ENCODE measurements at places on chromosomes 16 and 17. TPM values are rescaled to one million over a fixed set of nuclear protein-coding genes. Genes with fewer than 3 reads are reported as not detected.

DNA sequence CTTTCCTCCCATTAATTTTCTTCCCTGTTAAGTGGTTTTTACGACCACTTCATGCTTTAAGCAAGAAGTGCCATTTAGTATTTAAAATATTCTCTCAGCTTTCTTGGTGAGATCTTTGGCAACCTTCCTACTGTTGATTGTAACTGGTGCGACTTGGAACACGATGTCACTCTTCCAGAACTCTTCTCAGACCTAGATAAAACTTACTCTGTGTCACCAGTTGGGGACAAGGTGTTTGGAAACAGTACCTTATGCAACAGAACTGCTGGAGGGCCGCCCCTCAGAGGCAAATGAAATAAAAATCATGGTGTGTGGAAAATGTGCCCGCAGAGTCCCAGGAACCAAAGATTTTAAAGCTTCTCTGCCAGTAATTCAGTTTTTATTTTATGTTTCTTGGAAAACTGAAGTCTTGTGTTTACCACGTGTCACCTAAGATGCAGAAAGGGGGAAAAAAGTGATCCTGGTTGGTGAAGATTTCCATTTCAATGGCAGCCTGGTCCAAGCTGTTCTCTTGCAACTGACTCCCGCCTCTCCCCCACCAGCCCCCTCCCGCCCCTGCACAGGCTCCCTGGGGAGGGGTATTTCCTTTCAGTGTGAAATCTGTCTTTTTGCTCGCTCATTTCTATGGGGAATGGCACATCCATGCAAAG, 7.2 kb upstream of the HSD11B2 start:
- DNase-seq: no peak

- DNase-seq: no peak
Observed at GRCh38 chr16:84985079-84986065, 26.0 kb downstream of the ZDHHC7 start.

DNA sequence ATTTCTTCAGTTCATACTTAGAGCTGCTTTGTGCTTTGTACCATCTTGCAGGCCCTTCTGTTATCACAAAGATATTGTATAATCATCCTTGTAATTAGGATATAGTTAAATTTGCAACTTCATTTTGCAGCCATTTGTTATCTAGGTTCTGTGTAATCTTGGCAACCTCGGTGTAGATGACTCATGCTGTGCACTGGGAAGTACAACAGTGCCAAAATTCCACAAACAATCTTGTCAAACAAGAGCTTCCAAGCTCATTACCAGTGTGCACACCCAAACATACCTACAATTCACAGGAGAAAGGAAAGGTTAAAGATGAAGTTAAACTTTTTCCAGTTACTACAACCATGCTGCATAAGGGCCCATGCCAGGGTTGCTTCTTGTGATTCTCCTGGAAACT, 1231.8 kb downstream of the CDH11 start:
- no peak for DNase-seq

- no peak for DNase-seq
Observed at GRCh38 chr16:48366165-48367093, 18.8 kb downstream of the SIAH1 start.

DNA sequence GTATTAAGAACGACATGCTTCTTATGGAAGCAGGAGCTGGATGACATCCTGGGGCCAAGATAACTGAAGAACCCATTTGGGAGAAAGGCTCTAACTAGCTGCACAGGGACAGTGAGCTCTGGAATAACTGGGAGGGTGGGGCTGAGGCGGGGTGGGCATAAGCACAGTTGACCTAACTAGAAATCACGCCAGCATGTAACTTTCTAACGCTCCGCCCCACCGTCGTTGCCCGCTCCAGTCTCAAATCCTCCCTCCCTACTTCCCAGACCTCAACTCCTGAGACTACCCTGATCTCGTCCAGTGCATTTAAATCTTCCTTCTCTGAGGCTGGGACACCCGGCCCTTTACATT, 436 bp downstream of the PHB1 start:
- DNase-seq: no peak

DNA sequence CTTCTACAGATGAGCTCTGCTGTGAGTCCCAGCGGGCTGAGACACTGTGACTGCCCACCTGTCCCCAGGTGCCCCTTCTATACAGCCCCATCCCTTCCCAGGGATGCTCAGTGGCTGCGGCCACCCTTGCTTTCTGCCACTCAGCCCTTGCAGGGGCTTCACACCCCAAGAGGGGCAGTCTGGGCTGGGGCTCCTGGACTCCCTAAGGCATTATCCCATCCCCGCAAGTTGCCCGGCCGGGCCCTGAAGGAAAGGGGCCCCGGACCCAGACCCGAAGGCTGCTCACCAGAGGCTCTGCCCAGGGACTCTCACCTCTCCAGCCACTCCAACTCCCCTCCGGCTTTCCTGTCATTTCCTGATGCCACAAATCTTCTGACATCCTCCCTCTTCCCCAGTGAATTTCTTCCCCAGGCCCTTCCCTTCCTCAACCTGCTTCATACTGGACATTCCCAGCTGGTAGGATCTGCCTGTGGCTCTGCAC, 88.5 kb upstream of the TOB1 start:
- no peak for DNase-seq

- DNase-seq: no peak
Observed at GRCh38 chr17:17509601-17510425, 13.6 kb upstream of the RASD1 start.

- no peak for DNase-seq
Observed at GRCh38 chr16:54493061-54493460, 206.5 kb upstream of the IRX3 start.

GRCh38 chr17:13157656-13158055, 139.8 kb upstream of the ELAC2 start:
- DNase-seq: no peak

The KRTAP2-2 gene
- not detected for total RNA-seq

The CDIP1 gene
- 23.8 TPM for total RNA-seq

The HYDIN gene
- total RNA-seq: 2.7 TPM

The CHST6 gene
- 0.09 TPM for total RNA-seq

The ZNHIT3 gene
- 29.0 TPM for total RNA-seq

The CEP112 gene
- 32.9 TPM for total RNA-seq
